ENCODE measurements at places on chromosomes 11 and 22.

DNA sequence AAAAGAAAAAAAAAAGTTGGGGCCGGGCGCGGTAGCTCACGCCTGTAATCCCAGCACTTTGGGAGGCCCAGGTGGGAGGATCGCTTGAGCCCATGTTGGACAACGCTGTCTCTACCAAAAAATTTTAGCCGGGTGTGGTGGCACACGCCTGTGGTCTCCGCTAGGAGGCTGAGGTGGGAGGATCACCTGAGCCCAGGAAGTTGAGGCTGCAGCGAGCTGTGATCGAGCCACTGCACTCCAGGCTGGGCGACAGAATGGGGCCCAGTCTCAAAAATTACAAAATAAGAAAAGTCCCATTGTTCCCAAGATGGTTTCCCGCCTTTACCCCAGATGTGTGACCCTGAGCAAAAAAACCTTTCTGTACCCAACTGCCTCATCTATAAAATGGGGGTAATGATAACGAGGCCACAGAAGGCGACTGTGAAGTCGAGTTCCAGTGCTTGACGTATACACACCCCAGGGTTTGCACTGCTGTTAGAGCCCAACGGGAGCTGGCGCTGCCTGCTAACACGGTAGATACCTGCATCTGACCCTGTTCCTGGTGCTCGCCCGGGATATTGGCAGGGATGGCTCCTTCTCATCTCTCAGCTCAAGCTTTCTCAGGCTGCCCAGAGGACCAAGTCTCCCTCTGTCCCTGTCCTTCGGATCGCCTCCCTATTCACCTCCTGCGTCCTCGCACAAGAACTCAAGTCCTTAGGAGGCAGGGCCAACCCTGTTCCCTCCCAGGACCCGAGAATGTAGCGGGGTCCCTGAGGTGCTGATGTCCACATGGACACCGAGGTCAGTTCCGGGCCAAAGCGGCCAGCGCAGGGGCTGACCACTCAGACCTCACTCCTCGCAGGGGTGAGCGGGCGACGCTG lies 1.1 kb upstream of the RPLP2 start:
- DNase-seq: no peak

GRCh38 chr11:2542406-2542805 lies 97.6 kb downstream of the KCNQ1 start:
- DNase-seq: no peak

DNA sequence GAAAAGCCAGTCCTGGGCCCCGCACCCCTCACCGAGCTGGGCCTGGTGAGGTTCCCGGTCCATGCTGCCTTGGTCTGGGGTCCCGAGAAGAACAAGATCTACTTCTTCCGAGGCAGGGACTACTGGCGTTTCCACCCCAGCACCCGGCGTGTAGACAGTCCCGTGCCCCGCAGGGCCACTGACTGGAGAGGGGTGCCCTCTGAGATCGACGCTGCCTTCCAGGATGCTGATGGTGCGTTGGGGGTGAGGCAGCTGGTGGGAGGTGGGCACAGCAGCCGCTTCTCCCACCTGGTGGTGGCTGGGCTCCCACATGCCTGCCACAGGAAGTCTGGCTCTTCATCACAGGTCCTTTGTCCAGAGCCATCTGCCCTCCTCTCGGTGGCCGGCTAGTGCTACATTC lies 4.5 kb upstream of the SMARCB1 start:
- no peak for DNase-seq

DNA sequence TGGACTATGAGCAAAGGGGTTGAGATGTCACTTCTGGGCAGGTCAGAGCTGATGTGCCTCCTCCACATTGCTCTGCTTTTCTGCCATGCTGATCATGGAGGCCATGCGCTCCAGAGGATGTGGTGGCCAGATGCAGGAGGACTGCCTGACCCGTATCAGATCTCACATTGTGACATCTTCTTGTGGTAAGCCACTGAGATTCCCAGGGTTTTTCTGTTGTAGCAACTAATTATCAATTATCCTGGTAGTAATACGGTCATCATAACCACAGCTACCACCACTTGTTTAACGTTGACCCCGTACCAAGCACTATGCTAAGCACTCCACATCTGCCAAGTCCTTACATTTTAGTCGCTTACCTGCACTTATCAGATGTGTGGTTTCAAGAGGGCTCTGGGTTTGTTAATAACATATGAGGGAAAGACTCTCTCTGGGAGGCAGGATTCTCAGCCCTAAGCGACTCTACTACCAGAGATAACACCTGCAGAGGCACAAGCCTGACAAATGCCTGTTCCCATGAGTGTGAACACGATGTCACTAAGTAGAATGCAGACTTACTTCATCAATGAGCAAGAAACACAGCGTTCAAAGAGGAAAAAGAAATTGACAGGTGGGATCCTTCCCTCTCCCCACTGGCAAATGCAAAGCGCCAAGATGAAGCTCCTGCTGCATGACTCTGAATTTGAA lies 63.6 kb upstream of the TIMP3 start:
- DNase-seq: peak; percentile 36

- peak; percentile 1 for DNase-seq
Observed at GRCh38 chr11:29616611-29617010, 400.2 kb downstream of the KCNA4 start.

GRCh38 chr11:46664612-46665011 lies 35.8 kb downstream of the ARHGAP1 start:
- DNase-seq: no peak

DNA sequence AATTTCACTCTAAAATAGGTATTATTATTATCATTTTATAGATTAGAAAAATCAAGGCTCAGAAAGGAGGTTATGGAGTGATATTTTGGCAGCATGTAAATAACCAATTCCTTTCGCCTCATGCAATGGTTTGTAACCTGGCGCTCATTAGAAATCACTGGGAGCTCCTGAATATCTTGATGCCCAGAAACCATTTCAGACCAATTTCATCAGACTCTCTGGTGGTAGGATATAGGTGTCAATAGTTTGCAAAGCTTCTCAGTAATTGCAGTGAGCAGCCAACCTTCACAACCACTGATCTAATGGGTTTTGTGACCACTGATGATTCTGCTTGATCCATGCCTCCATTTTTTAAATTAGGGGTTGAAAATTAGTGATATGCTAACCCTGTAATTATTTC lies 57.8 kb upstream of the ZC3H12C start:
- DNase-seq: no peak

GRCh38 chr11:33248416-33248971 lies 8.7 kb upstream of the HIPK3 start:
- DNase-seq: peak; percentile 87

DNA sequence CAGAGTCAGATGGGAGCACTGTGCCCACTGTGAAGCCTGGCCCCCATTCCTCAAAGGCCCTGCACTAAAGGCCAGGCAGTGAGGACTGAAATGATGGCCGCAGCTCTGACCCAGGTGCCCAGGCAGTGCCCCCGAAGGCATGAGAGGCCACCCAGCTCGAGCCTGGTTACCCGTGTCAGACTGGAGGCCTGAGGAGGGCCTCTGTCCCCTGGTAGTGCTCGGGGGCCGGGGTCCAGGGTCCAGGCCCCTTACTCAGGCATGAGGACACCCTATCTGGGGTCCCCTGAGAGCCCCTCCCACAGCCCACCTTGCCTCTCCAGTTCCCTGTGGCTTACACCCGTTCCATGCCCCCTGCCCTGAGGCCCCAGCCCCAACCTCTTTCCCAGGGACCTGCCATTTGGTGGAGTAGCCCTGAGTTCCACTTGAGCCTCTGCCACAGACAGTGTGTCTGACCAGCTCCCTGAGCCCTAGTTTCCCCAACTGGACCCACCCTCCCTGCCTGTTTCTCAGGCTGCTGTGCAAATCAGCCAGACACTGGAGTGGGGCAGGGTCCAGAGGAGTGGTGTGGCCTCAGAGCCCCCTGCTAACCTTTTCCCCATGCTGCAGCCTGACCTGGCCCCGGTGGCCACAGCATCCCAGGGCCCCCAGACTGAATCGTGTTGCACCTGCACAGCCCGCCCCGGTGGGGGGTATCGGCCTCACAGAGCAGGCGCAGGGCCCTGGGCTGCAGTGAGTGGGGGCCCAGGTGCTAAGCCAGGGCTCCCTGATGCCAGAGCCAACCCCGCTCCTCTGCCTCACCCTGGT lies 10.8 kb upstream of the ANKRD13D start:
- DNase-seq: no peak

DNA sequence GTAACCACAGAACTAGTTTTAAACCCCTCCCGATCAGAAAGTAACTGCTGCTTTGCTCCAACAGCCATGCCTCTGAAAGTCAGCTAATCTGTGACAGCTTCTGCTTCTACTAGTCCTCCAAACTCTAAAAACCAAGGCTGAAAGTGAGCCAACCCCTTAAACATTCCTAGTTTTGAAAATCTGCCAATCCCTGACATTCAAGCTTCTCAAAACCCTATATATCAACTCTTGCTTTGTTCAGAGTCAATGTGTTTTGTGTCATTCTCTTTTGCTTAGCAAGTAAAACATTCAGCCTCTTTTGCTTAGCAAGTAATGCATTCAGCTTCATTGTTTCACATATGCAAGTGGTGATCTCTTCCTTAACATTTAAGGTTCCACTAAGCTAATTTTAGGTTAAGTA lies 56.9 kb downstream of the ATG16L2 start:
- peak; percentile 58 for DNase-seq
